ENCODE measurements at places on chromosomes 4 and X.

DNA sequence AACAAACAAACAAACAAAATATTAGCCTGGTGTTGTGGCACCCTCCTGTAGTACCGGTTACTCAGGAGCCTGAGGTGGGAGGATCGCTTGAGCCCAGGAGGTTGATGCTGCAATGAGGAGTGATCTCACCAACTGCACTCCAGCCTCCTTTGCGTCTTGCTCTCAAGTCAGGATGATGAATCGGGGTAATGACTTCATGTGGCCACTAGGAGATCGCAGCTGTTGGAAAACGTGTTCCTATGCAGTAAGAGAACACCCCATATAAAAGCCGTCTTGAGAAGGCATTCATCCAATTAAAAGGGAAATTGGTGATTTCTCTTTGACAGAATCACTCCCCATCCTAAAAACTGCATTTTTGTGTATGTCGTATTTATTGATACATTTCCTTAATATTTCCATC, 6.9 kb downstream of the CCNB3 start:
- DNase-seq = no peak

GRCh38 chr4:53646795-53647194, 55.5 kb upstream of the LNX1 start:
- no peak for DNase-seq

- no peak for DNase-seq
These were observed 138.4 kb upstream of the HHIP start for GRCh38 chr4:144507311-144508101.

DNA sequence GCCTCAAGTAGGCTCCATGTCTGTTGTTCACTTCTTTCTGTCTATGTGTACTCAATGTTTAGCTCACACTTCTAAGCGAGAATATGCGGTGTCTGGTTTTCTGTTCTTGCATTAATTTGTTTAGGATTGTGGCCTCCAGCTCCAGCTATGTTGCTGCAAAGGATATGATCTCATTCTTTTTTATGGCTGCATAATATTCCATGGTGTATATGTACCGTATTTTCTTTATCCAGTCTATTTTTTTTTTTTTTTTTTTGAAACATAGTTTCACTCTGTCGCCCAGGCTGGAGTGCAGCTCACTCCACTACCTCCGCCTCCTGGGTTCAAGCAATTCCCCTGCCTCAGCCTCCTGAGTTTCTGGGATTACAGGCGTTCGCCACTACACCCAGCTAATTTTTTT, 5.7 kb upstream of the TMEM150C start:
- no peak for DNase-seq

- no peak for DNase-seq
These were observed 73.7 kb upstream of the SLC25A43 start for GRCh38 chrX:119325456-119325855.

GRCh38 chr4:161581262-161582230, 582.3 kb downstream of the FSTL5 start:
- DNase-seq = no peak

GRCh38 chrX:10972706-10973105, 138.4 kb upstream of the HCCS start:
- no peak for DNase-seq

DNA sequence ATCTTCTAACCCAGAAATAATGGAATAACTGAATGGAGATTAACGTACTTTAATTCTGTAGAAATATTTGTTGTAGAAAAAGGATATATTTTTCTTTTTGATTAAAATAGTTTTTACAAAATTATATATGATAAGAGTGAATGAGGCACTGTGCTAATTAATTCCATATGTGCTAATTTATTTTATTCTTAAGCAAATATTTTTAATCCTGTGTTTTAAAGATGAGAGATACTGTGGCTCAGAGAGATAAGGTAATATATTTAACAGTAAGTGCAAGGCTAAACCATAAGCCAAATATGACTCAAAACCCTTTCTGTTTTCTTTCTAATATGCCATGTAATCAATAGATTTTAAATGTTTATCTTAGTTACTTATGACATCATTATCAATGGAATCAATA, 88.2 kb downstream of the EMCN start:
- no peak for DNase-seq

GRCh38 chrX:153818571-153819383, 11.6 kb downstream of the PDZD4 start:
- peak; percentile 53 for DNase-seq

GRCh38 chrX:103614999-103615398, 7.2 kb downstream of the TCEAL3 start:
- DNase-seq = no peak

DNA sequence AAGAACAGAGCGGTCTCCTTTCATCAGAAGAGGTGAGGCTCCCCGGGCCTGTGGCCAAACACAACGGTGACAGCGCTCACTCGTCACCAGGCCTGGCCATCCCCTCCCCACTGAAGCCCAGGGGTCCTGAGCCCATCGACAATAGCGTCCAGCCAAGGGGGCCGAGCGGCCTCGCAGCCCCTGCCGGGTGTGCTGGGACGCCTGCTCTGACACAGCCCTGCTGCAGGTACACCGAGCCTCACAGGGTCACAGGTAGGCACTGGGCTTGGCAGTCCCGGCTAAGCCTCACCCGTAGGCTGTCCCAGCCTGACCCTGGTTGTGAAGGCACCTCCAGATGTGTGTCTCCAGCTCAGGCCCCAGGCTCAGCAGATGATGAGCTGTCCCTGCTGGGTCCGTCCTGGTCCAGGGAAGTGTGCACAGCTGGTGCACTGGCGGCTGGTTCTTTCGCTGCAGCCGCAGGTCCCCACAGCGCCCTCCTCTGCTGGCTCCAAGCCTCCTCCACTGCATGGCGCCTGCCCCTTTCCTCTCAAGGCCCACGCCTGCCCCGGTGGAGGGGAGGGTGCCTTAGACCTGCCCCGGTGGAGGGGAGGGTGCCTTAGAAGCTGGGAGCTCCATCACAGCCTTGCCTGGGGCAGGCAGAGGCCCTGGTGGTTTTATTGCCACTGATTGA, 21.5 kb downstream of the UVSSA start:
- DNase-seq = no peak

DNA sequence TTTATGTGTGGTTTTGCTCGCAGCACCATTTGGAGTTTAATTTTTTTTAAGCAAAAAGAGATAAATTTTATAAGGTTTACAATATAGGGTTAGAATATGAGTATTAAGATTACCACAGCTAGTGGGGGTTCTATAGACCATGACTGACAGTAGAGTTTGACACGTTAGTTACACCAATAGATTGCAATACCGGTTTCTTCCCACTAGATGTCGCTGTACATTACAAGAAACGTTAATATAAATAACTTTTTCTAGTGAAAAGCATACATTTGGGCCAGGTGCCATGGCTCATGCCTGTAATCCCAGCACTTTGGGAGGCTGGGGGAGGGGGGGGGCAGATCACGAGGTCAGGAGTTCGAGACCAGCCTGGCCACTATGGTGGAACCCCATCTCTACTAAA, 433.6 kb downstream of the MAGEB5 start:
- no peak for DNase-seq

DNA sequence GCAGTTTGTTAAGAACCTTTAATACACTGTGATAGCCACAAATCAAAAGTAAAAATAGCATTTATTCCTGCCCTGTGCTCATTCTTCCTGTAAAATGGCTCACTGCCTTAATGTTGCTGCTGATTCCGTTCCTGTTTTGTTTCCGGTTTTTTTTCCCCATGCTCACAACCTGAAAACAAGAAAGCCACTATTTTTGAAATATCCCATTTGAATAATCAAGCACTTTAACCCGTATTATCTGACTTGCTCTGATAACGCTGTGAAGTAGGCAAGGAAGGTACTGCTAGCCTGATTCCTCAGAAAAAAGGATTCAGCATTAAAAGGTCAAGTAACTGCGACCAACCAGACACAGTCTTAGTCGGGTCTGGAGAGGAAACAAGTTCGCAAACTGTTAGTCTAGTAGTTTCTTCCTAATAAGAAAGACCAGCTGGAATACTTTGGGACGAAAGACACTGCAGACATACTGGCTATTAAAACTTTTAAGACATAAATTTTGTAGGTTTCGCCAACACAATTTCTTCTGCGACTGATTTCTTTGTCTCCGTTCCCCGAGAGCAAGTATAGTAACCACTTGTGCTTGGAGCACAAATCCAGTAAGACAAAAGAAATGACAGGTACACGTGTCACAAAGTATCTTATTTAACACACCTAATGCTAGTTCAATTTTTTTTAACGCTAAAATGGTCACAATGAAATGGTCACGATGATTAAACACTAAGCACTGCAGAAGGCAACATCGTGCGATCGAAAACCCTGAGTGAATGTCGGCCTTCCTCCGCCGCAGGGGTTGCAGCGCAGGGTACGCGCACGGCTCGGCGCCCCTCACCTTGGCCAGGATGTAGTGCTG, 802 bp downstream of the COX18 start:
- no peak for DNase-seq

DNA sequence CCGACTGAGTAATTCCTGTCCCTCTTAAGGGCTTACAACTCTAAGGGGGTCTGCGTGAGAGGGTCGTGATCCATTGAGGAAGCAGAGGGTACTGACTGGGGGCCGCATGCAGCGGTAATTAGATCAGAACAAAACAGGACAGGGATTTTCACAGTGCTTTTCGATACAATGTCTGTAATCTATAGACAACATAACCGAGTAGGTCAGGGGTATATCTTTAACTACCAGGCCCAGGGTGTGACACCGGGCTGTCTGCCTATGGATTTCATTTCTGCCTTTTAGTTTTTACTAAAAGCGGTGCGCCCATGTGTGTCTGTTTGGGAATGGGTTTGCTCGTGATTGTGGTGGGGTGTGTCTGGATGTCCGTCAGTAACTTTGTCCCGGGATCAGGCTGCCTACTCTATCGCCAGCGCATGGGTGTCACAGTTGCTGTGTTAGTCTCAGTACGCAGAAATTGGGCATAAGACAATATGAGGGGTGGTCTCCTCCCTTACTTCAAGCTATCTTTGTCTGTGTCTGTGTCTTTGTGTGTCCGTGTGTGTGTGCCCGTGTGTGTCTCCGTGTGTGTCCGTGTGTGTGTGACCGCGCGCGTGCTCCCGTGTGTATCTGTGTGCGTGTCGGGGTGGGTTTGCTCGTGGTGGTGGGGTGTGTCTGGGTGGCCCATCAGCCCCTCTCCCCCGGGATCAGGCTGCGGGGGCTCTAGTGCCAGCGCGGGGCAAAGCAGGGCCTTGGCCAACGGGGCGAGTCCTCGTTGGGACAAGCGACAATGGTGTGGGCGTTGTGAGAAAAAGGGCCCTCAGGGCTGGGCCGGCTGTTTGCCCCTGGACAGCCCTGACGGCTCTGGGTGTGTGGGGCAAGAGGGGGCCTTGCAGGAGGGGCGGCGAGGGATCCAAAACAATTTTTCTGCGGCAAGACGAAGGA, 10.4 kb downstream of the FRG2 start:
- no peak for DNase-seq

GRCh38 chr4:111930659-111931058, 214.6 kb upstream of the FAM241A start:
- no peak for DNase-seq

GRCh38 chrX:4638036-4638435, 924.6 kb upstream of the PRKX start:
- DNase-seq = no peak

DNA sequence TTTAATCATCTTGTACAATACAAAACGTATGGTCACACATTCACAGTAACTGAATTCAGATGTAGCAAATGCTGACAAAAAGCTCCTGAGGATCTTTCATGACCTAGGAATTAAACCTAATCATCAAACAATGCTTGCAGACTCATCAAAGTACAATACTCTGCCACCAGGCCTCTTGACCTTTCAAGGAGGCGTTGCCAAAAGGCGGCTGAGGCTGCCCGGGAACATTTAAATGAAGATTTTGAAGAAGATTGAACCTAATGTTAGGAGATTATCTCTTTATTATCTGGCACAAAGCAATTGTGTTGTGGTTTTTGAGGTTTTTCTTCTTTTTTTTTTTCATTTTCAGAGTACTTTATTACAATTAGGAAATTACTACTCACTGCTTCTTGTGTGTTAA, 340.5 kb downstream of the GALNTL6 start:
- no peak for DNase-seq

- no peak for DNase-seq
These were observed 601 bp upstream of the TCEANC start for GRCh38 chrX:13652287-13652793.

- no peak for DNase-seq
These were observed 339.2 kb downstream of the DCAF12L2 start for GRCh38 chrX:125826774-125827451.

GRCh38 chrX:131588995-131589394, 45.1 kb downstream of the OR13H1 start:
- no peak for DNase-seq

- DNase-seq = no peak
These were observed 36.8 kb downstream of the FABP2 start for GRCh38 chr4:119284876-119285780.

- DNase-seq = no peak
These were observed 22.1 kb downstream of the NHS start for GRCh38 chrX:17397074-17397473.

GRCh38 chr4:4766564-4766963, 92.9 kb upstream of the MSX1 start:
- no peak for DNase-seq

- no peak for DNase-seq
These were observed 285.3 kb upstream of the RASGEF1B start for GRCh38 chr4:81756973-81757372.

GRCh38 chr4:70954032-70954431, 39.4 kb upstream of the DCK start:
- DNase-seq = no peak

GRCh38 chr4:8697826-8698225, 105.3 kb downstream of the CPZ start:
- no peak for DNase-seq

- DNase-seq = no peak
These were observed 120.4 kb downstream of the TMEM164 start for GRCh38 chrX:110123331-110123782.

GRCh38 chr4:25089051-25089763, 58.5 kb upstream of the LGI2 start:
- DNase-seq = no peak

GRCh38 chr4:107304699-107305286, 268.7 kb upstream of the DKK2 start:
- DNase-seq = no peak

DNA sequence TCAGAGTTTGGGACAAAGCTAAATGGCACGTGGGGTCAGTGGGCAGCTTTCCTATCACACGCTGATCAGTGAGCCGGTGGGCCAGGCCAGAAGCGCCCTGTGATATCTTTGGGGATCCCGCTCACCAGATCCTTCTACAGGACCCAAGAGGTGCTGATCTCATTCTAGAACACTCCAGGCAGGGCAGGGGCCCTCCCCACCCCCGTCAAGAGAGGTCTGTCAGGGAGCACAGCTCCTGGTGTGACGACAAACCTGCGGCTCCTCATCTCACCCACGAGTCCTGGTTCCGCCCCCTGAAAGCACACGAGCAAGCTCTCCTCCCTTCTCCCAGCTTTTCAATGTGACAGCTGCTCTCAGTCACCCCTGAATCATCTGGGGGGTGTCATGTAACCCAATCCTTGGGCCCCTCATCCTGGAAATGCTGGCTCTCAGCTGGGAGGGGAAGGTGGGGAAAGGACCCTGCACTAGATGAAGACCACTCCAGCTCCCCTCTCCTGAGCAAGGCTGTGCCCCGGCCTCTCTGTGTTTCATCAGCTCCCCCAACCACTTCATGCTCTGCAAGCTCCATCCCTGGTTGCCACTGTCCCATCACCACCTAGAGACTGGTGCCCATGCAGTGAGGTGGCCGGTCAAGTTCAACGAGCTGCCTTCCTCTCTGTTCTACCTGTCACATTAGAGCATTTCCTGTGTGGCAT, 4.6 kb downstream of the HCFC1 start:
- no peak for DNase-seq
